ENCODE measurements at places on chromosomes 6 and 20.

GRCh38 chr6:51992876-51993275, 94.5 kb downstream of the PKHD1 start:
- no peak for DNase-seq

GRCh38 chr6:136465766-136466303, 84.4 kb downstream of the MAP7 start:
- DNase-seq: no peak

- no peak for DNase-seq
These were observed 18.8 kb downstream of the SCAF8 start for GRCh38 chr6:154752022-154752421.

DNA sequence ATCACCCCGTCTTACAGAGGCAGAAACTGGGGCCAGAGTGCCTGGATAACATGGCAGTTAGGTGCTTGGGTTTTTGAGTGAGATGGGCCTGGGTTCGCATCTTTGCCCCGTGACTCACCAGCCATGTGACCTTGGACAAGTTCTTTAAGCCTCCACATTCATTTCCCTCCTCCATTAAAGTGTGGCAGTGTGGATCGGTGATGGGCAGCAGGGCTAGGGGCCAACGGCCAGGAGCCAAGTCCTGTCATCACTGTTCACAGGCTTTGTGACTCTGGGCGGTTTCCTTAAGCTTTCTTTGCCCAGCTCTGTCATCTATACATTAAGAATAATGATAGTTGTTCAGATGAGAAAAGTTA, 85.5 kb upstream of the PMEPA1 start:
- peak; percentile 28 for DNase-seq

GRCh38 chr6:42166444-42167141, 6.6 kb upstream of the GUCA1A start:
- DNase-seq: peak; percentile 75

GRCh38 chr6:53361549-53362031, 12.8 kb upstream of the ELOVL5 start:
- DNase-seq: peak; percentile 24

DNA sequence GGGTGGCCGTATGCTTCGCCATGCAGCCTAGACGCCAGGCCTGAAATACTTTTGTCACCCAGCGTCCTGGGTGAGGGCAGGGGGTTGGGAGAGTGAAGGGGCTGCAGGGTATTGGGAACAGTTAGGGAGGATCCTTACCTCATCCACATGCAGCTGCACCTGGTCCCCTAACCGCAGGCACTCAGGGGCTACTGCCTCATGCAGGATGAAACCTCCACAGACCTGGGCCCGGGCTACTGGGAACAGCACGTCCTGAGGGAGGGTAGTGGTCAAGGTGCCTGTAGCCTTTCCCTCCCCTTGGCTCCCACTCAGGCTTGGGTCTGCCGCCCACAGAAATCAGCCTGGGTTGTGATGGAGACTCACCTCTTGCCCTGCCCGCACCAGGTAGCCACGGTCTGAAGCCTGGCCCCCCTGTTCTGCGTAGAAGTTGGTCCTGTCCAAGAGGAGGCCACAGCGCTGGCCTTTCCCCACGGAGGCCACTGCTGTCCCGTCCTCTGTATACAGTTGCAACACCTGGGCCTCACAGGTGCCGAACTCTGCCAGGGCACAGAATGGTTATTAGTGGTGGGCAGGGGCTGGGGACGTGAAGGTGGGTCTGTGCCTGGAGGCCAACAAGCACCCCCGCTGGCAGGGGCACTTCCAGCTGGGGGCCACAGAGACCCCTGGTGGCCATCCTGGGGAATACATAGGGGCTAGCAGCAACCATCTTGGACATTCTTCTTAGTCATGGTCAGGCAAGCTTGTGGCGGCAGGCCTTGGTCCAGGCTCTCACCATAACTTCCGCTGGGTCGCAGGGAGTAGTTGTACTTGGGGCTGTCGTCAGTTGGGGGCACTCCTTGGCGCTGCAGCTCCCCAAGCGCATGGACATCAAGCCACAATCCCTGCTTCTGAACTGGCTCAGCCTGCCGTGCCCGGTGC, 8.6 kb downstream of the AARS2 start:
- DNase-seq: no peak

GRCh38 chr6:18203786-18204185, 48.6 kb downstream of the KDM1B start:
- no peak for DNase-seq

DNA sequence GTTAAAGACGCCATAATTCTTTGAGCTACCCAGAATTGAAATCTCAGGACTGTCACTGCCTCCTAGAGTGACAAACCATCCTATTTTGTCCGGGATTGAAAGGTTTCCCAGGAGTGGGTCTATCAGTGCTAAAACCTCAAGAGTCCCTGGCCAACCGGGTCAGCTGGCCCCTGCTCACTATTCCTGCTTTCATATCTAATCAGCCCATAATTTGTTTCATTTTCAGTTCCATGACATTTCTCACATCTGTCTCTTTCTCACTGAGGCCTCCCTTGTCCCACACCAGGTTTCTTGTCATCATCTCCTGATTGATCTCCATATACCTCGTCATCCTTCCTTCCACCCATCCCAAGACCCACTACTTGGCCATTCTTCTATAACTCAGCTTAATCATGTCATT, 98.2 kb downstream of the SLC35B3 start:
- DNase-seq: no peak

- DNase-seq: no peak
These were observed 19.6 kb upstream of the TRAM2 start for GRCh38 chr6:52596371-52597028.

GRCh38 chr20:62129731-62130531, 7.7 kb downstream of the LSM14B start:
- no peak for DNase-seq

GRCh38 chr6:33828764-33829731, 25.2 kb upstream of the MLN start:
- DNase-seq: no peak

DNA sequence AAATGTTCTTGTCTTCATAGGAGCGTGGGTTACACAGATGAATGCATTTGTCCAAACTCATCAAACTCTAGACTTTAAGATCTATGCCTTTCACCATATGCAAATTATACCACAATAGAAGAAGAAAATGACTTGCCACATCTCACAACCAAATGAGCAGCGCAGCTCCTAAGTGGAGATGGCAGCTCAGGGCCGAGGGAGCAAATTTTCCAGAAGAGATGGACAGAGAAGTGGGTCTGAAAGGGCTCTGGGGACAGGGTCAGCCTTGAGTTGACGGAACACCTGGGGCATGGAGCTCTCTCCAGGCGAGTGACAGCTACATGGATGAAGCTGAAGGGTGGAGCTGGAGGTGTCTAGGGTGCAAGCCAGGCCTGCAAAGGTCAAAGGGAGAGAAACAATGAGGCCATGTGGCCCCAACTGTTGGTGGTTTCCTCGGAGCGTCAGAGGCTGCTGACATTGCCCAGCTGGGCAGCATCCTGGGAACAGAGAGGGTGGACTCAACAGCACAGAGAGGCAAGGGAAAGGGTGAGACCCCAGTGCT, 228.3 kb downstream of the NRN1 start:
- no peak for DNase-seq

DNA sequence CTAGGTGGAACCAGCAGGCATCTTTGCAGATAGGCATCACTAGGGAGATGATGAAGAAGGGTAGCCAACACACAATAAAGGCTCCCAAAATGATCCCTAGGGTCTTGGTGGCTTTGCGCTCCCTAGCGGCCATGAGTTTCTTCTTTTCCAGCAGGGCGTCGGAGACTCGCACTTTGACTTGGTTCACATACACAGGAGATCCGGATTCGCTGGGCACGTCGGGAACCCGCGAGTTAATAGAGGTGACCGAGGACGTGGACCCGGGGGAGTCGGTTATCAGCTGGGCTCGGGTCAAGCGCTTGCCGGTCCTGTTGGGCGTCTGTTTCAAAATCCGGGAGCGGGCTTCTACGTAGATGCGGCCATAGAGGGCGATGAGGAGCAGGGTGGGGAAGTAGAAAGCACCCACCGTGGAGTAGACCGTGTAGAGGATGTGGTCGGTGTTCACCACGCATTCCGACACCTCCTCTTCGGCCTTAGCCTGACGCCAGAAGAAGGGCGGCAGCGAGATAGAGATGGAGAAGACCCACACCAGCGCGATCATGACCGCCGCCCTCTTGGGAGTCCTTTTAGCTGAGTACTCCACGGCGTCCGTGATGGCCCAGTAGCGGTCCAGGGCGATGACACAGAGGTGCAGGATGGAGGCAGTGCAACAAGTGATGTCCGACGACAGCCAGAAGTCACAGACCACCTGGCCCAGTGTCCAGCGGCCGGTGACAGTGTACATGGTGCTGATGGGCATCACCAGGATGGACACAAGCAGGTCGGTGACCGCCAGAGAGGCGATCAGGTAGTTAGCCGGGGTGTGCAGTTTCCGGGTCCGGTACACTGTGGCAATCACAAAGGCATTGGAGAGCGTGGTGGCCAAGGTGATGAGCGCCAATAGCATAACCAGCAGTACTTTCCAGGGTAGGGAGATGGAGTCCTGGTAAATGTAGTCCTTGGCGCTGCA, 658 bp downstream of the HTR1B start:
- DNase-seq: peak; percentile 23

- DNase-seq: peak; percentile 1
These were observed 47.5 kb downstream of the SIRPA start for GRCh38 chr20:1942486-1943274.

- DNase-seq: no peak
These were observed 25.5 kb downstream of the DDO start for GRCh38 chr6:110389689-110390382.

GRCh38 chr20:4904127-4904860, 97.0 kb downstream of the SLC23A2 start:
- DNase-seq: no peak

- no peak for DNase-seq
These were observed 70.7 kb upstream of the SMIM29 start for GRCh38 chr6:34319471-34319885.

GRCh38 chr6:4256969-4257368, 121.6 kb upstream of the ECI2 start:
- DNase-seq: no peak

DNA sequence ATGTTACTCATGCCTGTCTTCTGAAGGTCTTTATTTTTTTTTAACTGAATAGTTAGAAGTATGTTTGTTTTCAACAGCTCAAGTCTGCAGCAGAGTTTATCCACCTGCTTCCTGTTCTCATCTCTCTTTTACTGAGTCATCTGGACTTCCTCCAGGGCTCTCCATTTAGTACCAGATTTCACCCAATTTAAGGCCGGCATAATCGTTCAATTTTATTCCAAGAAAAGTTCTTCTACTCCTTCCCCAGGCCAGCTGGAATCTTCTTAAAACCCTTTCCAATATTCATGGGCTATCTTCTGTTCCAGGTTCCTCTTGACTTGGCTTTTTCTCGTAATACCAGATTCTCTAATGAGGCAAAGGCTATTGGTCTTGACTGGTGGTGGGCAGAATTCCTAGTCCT, 79.0 kb upstream of the LAMA2 start:
- DNase-seq: no peak

- DNase-seq: no peak
These were observed 5.2 kb upstream of the TP53RK start for GRCh38 chr20:46694484-46694883.

DNA sequence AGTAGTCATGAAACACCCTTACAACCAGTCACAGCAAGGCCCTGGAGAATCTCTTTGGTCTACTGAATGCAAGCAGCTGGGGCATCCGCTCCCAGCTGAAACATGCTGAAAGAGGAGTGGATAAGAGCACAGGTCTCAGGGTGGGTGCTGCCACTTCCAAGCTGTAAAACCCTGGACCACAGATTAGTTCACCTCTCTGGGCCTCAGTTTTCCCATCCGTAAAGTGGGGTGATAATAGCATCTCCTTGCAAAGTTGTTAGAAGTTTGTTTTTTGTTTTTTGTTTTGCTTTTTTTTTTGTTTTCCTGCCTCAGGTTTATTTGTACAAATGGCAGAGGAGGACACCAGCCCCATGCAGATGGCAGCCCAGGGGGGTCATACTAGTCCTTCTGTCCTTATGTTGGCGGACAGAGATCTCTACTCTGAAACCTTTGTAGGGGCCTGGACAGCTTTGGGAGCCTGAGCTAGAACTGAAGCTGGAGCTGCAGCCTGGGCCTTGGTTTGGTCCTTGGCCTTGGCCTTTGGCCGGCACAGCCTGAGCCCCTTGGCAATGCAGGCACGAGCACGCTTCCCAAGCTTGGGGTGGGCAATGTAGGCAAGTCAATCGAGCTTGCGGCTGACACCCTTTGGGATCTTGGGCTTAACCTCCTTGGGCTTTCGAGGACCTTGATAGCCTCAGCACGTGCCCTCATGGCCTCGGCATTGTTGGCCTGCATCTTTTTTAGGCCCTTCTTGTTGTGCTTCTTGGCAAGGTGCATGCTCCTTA, 38.2 kb downstream of the MRPL14 start:
- no peak for DNase-seq

- no peak for DNase-seq
These were observed 4.1 kb upstream of the IFT52 start for GRCh38 chr20:43586641-43587040.

GRCh38 chr20:33693741-33694638, 7.8 kb upstream of the E2F1 start:
- DNase-seq: no peak

DNA sequence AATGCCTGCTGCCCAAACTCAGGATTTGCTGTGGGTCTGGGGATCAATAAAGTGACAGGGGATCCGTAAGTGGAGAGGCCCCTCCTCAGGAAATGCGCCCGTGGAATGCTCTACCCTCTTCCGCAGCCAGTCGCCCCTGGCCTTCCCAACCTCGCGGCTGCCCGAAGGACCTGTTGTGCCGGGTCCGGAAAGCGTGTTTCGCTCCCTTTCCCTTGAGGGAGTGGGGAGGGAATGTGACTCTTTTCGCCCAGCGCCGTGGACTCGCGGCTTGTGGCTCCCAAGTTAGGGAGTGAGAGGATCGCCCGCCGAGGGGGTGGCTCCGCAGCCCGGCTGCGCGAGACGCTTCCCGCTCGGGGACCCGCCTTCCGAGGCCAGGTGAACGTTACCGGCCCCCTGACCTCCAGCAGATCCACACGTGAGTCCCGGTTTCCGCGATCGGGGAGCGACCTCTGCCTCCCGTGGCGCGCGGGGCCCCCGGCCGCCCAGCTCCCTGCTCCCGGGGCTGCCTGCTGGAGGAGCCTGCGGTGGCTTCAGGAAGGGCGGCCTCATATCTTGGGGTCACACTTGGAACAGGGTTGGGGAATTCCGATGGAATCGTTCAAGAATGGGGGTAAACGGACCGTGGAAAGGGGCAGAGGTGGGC, 666 bp downstream of the TPD52L1 start:
- peak; percentile 25 for DNase-seq

GRCh38 chr20:61691978-61692377, 373.7 kb downstream of the TAF4 start:
- DNase-seq: no peak

- no peak for DNase-seq
These were observed 207.6 kb downstream of the OGFRL1 start for GRCh38 chr6:71496018-71496721.

Measured in body of pancreas (tissue), 4 donors.